Stimulated activated CD8-positive, alpha-beta memory T cell treated with anti-CD3 and anti-CD28 coated beads, Interleukin-15, amount 100 ng/mL, for 48 hours (primary cell): ENCODE measurements at places on chromosomes 6 and 20.

GRCh38 chr6:165769401-165769800 is 106.4 kb upstream of the PDE10A start:
- DNase-seq, result no peak

GRCh38 chr6:12749531-12750379 is 33.2 kb downstream of the PHACTR1 start:
- no peak for DNase-seq

- DNase-seq, result no peak
Observed at GRCh38 chr6:63346217-63346835, 26.5 kb upstream of the LGSN start.

DNA sequence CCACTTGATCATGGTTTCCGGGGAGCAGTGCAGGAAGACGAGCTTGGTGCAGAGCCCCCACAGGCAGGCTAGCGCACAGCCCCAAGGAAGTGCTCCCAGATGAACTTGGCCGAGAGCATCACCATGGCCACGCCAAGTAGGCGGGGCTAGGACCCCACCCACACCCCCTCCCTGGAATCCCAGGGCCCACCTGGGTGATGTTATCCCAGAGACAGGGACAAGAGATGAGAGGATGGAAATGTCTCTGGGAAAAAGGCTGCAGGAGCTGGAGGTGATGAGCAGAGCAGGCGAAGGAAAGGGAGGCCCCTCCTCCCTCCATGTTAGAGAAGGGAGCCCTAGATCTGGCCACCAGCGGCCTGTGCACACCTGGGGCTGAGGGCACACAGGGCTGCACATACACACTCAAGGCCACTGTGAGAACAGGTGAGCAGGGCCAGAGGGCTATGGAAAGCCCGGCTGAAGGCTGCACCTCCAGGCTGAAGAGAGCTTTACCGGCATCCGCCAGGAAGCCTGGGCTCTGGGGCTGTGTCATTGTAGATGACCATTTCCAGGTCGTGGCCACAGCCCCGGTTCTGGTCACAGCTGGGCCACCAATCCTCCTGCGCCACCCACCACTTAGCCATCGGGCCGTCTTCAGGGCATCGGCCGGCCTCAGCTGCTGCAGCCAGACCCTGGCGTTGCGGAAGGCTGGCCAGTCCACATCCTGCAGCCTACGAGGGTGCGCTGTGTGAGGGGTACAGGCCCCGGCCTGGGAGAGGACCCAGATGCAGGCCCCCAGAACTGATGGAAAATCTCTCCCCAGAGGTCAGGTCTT is 24.9 kb downstream of the NPEPL1 start:
- DNase-seq, result no peak

GRCh38 chr6:4397307-4397706 is 261.9 kb upstream of the ECI2 start:
- DNase-seq, result no peak

DNA sequence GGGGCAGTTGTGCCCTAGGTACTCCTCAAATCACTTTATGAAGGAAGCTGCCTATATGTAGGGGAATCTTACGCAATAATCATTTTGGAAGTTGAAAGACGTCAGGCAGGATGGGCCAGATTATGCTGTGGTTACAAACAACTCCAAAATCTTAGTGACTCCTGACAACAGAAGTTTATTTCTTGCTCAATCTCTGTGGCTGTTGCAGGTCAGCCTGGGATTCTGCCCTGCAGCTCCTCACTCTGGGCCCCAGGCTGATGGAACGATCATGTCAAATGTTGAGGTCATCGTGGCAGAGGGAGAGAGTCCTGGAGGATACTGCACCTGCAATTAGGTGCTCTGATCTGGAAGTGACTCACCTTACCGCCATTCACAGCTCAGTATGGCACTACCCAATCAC is 88.4 kb downstream of the ZDHHC14 start:
- DNase-seq, result no peak

GRCh38 chr20:21229163-21229562 is 74.0 kb upstream of the XRN2 start:
- DNase-seq, result no peak

- DNase-seq, result no peak
Observed at GRCh38 chr20:51955756-51956155, 153.4 kb upstream of the SALL4 start.

DNA sequence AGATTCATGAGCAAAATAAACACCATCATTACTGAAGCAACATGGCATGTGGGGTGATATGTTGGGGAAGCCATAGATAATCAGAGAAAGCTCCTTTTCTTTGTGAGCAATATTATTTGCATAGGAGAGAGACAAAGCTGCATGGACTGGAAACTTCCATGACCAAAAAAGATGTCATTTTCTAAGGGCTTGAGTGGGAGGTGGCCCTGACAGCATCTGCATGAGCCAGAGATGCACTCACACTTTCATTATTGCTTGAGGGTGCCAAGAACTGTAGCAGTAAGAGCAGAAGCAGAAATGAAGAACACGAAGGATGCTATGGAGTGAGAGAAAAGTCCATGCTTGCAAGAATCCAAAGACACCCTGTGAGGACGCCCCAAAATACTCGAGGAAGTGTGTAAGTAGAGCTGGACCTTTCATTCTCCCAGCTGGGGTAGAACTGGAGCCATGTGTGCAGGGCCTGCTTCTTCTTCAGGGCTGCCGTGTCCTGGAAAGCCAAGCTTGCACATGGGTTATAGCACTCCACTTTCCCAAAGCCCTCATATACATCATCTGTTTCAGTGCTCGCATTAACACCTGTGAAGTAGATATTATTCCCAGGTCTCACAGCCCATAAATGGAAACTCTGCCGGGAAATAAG is 851.2 kb downstream of the DHX35 start:
- DNase-seq, result no peak

DNA sequence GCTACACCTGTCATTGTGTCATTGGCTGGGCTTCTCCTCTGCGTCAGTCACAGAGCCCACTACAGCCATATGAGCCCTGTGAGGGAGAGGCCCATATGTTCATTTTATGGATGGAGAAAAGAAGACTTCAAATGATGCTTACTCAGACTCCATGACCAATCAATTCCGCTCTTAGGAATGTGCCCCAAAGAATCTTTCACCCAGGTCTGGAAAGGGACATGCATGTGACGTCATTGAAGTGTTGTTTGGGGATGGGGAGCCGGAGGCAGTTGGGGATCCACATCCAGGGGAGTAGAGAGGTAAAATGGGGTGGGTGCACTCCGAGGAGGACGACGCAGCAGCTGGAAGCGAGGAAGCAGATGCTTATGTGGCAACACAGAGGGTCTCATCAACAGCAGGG is 9.6 kb upstream of the C6orf132 start:
- DNase-seq, result no peak

DNA sequence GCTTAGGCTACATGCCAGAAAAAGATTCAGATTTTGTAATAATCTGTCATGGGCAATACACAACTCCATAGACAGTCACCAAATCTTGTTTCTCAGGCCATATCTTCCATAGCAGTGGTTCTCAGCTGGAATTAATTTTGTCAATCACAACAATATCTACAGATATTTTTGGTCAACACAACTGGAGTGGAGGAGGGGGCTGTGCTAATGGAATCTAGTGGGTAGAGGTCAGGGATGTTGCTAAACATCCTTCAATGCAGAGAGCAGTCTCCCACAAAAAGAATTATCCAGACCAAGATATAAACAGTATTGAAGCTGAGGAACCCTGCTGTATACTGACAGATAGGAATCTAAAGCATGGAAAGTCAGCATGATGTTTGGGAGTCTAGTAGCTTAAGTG is 174.6 kb downstream of the UBE3D start:
- DNase-seq, result no peak

DNA sequence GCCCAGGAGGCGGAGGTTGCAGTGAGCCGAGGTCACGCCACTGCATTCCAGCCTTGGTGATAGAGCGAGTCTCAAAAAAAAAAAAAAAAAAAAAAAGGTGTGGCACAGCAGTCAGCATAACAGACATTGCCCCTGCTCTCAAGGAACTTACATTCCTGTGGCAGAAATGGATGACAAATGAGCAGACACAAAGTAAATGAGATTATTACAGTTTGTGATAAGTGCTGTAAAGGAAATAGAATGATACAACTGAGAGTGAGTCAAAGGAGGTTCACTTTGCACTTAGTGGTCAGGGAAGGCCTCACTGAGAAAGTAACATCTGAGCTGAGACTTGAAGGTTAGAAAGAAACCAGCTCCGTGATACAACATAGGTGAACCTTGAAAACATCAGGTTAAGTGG is 36.4 kb downstream of the CEP250 start:
- DNase-seq, result no peak

GRCh38 chr20:35556871-35557270 is 15.0 kb downstream of the ERGIC3 start:
- no peak for DNase-seq

- DNase-seq, result no peak
Observed at GRCh38 chr6:124254941-124255685, 451.4 kb downstream of the NKAIN2 start.

GRCh38 chr6:98576791-98577190 is 257.6 kb upstream of the POU3F2 start:
- no peak for DNase-seq

GRCh38 chr6:20755631-20756030 is 221.4 kb downstream of the CDKAL1 start:
- no peak for DNase-seq

DNA sequence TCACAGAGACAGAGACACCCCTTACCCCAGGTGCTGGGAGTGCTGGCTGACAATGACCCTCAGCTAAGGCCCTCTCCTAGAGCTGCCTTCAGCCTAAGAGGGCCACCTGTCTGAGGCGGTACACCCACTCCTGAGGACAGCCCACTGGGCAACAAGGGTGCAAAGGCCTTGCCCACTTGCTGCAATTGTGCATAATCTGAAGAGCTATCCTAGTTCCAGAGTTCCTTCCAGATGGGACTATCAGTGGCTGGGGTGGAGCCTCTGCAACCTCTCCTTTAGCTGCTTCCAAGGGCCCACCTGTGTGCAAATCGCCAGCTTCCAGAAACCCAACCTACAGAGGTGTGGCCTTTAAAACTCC is 87.5 kb downstream of the PREX1 start:
- DNase-seq, result no peak

- no peak for DNase-seq
Observed at GRCh38 chr6:79526897-79527296, 10.3 kb downstream of the LCA5 start.

- no peak for DNase-seq
Observed at GRCh38 chr6:82080767-82081166, 166.8 kb downstream of the IBTK start.

DNA sequence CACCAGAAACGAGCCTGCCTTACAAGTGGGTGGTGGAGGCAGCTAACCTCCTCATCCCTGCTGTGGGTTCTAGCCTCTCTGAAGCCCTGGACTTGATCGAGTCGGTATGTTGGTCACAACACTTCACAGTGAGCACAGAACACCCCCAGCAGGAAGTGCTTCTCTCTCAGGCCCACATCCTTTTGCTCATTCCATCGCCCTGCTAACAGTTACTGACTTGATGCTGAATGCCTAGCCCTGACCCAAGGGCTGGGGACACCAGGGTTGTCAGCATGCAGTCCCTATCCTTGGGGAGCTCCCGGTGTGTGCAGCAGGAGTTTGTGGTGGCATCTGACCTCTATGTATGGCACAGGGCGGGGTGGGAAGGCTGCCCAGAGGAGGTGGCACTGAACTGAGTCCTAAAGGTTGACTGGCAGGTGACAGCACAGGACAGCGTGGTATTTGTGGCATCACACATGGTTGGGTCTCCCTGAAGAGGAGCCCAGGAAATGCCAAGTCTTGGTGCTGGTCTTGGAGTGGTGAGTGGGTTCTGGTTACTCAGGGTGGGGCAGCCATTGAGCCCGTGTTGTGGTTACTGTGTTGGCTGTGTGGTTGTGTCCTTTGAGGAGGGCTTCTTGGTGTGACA is 26.7 kb downstream of the GTSF1L start:
- DNase-seq, result no peak

- no peak for DNase-seq
Observed at GRCh38 chr6:6546318-6547109, 42.0 kb upstream of the LY86 start.

DNA sequence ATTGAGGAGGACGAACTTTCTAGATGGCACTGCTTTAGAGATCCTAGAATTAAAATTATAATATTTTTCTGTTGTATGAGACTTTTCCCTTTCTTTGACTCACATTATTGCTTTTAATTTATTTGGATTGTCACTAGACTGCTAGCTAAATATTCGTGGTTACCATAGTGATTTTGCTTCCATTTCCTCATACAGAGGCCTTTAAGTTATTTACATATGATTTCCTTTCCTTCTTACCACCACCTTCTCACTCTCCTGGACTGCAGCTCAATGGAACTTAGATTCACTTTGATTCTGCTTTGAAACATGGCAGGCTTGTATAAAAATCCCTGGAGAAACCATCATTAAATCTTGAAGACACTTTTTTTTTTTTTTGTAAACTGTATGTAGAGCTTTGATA is 222.9 kb downstream of the LAMA2 start:
- DNase-seq, result no peak

- DNase-seq, result no peak
Observed at GRCh38 chr6:4102687-4103244, 23.8 kb upstream of the FAM217A start.

DNA sequence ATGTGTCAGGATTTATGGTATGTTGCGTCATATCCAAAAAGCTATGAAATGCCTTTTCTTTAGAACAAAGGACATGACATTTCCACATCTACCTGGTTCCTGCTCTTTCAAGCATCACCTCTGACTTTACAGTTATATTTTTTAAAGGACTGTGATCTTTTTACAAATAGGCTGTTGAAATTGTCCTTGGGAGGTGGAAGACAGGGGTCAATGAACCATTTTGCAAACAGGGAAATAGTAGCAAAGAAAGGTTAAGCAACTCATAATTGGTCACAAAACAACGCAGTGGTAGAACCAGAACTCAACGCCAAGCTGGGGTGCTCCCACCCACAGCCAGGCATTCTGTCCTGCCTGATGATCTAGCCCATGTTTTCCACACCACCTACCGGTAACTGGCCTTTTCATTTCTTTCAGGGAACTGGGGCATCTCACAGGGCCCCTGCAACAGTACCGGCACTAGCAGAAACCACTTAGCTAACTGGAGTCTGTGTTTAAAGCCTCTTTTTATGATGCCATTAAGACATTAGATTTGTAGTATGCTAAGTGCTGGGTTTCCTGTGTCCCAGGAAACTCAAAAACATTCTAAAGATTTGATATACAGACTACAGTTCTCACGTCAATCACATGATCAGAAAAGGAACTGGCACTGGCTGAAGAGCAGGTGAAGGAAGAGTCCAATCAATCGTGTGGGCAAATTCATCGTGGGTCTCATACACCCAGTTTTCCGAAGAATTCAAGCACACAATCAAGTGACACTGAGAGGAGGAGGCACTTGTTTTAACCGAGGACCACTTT is 13.9 kb downstream of the ZNF217 start:
- DNase-seq, result no peak

GRCh38 chr6:367891-368630 is 23.5 kb upstream of the IRF4 start:
- DNase-seq, result no peak

DNA sequence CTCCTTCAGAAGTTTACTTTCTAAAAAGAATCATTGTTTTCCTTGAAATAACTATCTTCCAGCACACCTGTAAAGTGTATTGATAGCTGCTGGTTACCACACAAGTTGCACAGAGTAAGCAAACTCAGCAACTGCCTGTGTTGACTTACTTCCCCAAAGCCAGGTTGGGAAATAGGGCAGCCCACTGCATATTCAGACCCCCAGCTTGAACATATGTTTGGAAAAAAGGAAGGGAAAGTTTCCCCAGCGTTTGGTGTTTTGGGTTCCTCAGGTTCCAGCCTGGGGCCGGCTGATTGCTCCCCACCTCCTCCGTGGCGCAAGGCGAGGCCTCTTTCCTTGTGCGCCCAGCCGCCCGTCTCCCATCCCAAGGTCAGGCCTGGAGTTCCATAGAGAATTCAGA is 70.1 kb upstream of the QKI start:
- no peak for DNase-seq
